ENCODE measurements at places on chromosomes 12 and 14.

DNA sequence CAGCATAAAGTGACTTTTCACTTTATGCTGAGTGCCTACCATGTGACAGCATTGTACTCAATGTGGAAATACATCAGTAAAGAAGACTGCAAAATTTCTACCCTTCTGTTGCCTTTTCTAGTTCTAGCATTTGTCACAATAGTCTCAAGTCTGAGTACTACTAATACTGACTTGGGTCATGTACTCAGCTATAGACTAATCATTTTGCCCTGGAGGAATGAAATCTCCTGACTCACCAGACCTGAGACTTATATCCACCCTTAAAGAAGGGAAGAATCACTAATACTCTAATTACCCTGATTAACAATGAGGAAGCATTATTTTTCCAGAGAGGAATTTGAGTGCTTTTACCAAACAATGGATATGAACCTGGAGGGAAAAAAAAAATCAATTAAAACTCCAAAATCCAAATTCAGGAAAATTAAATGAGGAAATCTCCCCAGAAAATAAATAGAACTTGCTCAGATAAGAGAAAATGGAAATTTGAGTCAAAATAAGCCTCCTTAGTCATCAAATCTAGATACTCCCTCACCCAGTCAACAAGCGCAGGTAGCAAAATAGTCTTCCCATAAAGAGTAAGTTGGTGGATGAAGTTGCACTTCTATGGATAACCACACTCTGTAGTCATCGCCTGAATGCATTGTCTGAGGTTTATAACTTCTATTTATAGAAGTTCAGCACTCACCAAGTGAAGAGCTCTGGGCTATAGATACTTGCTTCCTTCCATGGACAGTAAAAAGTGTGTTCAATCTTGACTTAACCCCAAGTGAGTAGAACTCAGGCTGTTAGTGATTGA is 386.6 kb downstream of the SYT1 start:
- no peak for DNase-seq

GRCh38 chr12:88750867-88751543 is 170.7 kb upstream of the KITLG start:
- no peak for DNase-seq

DNA sequence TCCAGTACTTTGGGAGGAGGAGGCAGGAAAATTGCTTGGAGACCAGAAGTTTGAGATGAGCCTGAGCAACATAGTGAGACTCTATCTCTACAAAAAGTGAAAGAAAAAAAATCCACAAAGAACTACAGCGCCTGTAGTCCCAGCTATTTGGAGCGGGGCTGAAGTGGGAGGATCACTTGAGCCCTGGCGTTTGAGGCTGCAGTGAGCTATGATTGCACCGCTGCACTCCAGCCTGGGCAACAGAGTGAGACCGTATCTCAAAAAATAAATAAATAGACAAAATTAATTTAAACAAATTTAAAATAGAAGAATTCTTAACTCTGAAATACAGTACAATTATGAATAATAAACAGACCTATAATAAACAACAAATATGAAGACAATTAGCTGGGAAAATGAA is 40.9 kb downstream of the ATL1 start:
- no peak for DNase-seq

DNA sequence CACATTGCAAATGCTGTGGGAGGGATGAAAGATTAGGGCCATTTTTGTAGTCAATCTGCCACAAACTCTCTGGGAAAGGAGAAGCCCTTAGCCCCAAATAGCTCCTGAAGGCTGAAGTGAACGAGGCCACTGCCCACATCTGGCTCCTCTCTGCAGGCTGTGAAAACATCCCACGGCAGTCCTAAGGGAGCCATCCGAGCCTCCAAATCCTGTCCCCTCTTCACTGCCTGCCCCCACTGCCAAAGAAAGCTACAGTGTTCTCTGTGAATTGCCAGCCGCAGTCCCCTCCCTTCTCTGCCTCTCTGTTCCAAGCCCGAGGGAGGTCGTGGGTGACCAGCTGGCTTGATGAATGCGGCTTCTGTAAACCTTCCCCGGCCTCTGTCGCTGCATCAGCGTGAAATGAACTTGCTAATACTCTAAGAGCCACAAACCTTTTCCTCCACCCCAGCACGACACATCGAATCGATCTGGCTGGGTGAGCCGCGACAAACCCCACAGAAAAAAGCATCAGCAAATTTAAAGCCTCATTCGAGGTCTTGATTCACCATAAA is 180.7 kb upstream of the NRXN3 start:
- no peak for DNase-seq

GRCh38 chr12:41514907-41515306 is 326.8 kb downstream of the PDZRN4 start:
- DNase-seq: no peak
